T-helper 1 cell (primary cell): ENCODE measurements at places on chromosomes 12 and 14.

GRCh38 chr14:83975841-83976770 lies 1553.8 kb upstream of the FLRT2 start:
- DNase-seq, result no peak

- DNase-seq, result no peak
Observed at GRCh38 chr14:56855891-56856461, 45.7 kb upstream of the OTX2 start.

- no peak for DNase-seq
Observed at GRCh38 chr12:64621257-64621942, 11.1 kb downstream of the RASSF3 start.

- DNase-seq, result no peak
Observed at GRCh38 chr12:3568695-3569094, 77.7 kb downstream of the PRMT8 start.

GRCh38 chr14:50762931-50763300 lies 68.0 kb downstream of the NIN start:
- no peak for DNase-seq

GRCh38 chr14:61691495-61691894 lies 3.8 kb upstream of the HIF1A start:
- no peak for DNase-seq

DNA sequence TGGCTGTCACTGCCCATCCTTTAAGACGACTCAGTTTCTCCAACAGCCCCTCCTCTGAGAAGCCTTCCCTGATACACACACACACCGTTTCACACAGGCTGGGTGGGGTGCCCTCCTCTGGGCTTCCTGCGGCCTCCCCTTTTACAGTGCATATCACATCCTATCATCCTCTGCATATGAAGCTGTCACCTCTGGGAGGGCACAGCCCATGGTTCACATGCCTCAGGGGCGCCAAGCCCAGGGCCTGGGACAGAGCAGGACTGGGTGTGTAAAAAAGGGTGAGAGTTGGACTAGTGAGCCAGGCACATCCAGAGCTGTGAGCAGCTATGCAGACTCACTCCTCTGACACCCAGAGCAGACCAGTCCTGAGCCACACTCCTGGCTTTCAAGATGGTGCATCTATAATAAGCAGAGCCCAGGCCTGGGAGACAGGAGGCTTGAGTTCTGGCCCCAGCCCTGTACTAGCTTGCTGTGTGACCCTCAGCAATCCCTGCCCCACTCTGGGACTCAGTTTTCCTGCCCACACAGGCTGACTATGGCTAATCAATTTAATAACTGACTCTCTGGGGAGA lies 62.6 kb downstream of the LGMN start:
- DNase-seq, result no peak

DNA sequence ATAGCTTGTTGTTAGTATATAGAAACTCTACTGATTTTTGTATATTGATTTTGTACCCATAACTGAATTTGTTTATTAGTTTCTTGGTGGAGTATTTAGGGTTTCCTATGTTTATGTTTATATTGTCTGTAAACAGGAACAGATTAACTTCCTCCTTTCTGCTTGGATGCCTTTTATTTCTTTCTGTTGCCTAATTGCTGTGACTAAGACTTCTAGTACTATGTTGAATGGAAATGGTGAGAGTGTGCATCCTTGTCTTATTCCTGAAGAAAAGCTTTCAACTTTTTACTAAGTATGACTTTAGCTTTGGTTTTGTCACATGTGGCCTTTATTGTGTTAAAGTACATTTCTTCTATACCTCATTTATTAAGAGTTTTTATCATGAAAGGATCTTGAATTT lies 20.9 kb downstream of the FBXW8 start:
- no peak for DNase-seq

DNA sequence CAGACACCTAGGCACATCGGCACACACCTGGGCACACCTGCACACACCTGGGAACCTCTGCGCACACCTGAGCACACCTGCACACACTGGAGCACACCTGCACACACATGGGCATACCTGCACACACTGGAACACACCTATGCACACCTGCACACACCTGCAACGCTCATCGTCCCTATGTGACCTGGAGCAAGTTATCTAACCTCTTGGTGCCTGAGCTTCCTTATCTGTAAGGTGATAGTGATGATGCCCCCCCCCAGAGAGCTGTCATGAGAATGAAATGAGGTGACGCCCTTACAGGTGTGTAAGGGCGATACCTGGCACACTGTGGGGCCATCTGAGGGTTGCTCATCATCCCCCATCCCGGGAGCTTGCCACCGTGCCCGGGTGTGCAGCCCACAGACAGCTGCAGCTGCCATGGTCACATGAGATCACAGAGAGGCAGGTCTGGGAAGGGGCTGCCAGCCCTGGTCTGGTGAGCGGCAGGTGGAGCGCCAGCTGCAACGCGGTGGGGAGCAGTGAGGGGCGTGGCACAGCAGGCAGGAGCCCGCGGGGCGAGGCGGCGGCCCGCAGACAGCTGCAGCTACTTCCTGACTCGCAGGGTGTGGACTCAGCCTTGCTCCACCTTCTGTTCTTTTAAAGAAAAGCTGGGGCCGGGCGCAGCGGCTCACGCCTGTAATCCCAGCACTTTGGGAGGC lies 59.9 kb upstream of the FBRSL1 start:
- peak; percentile 64 for DNase-seq

DNA sequence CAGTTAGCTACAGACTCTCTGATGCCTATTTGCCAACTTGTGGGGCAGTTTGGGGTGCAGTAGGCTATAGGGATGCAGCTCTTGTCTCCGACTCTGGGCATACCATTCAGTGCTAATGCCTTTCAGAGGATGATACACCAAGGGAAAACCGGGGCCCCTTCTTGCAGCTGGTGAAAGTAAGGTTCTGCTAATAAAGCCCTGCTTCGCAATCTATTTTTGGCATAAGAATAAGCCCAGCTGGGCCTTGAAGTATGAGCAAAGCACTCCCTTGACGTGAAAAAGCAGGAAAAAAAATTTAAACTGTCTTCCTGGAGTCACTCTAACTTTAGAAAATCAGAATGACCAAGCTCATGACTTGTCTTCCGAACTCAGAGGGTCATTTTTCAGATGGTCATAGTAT lies 124.1 kb upstream of the RBM19 start:
- DNase-seq, result no peak

- DNase-seq, result no peak
Observed at GRCh38 chr14:63952933-63953437, 100.2 kb downstream of the SYNE2 start.

GRCh38 chr12:32379213-32379612 lies 20.1 kb upstream of the FGD4 start:
- no peak for DNase-seq

- no peak for DNase-seq
Observed at GRCh38 chr14:98229656-98230366, 1042.2 kb downstream of the BCL11B start.

DNA sequence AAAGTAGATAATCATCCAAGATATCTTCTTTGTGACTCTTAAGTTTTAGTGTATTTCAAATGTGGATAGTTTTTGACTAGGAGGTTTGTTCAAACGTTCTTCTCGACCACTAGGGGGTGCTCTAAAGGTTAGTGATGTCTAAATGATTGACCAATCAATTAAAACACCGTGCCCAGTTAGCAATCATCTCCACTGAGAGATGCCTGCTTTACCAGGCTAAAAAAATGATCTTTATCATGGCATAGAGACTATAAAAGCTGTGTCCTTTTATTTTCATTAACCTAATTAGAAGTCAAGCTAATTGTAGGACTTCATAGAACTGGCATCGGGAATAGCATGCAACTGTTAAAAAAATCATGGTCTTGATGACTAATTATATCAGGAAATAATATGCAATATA lies 153.9 kb downstream of the PRKCH start:
- DNase-seq, result no peak

- no peak for DNase-seq
Observed at GRCh38 chr14:30770376-30770775, 104.0 kb upstream of the COCH start.

DNA sequence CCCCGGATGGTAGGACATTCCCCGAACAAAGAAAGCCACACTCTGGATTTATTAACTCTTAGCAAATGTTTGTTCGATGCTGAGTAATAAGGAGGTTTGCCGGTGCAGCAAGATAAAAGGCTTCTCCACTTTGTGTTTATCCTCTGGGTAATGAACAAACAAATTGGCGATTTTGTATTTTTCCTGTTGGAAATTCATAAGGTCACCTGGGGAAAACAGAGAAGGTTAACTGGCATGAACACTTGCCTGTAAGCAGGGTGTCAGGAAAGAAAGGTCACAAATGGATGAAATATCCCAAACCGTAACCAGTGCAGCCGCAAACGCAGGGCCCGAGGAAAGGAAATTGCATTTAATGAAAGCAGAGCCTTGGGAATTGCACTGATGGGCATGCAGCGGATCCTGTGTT lies 132.8 kb downstream of the RMST start:
- no peak for DNase-seq

DNA sequence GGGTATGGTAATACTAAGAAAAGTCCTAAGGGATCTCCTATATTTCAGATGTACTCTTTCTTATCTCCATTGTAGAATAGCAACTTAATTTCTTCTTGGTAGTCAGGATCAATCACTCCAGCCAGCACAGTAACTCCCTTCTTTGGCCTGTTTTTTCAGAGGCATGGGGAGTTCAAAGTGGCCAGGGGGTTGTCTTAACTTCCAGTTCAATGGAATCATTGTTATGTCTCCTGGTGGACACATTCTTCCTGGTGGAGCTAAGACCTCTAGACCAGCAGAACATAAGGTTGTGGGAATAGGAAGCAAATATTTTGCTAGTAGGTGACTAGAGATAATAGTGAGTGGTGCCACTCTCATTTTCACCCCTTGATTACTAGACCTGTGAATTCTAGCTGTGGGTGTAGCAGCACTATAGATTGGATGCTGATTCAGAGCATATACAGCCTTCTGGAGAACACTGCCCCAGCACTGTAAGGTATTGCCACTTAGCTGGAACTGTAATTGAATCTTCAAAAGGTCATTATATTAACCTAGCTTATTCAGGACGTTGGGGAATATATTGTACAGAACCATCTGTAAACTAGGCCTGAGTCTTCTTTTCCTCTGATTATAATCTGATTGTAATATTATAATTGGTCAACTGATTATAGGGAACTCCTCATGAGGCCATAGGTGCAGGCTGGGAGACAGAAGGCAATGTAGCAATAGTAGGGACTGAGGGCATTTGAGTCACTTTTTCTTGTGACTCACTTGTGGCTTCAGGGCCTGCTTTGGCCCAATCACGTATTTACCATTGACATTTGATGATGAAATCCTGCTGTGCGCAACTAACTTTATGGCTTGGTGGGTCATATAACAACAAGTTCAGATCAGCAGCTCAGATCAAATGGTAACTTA lies 60.2 kb upstream of the ATP2B1 start:
- no peak for DNase-seq

- no peak for DNase-seq
Observed at GRCh38 chr14:53599221-53599945, 357.2 kb downstream of the BMP4 start.

GRCh38 chr14:62187265-62187664 lies 425.0 kb downstream of the SNAPC1 start:
- no peak for DNase-seq

- no peak for DNase-seq
Observed at GRCh38 chr12:62098132-62098531, 162.1 kb upstream of the USP15 start.

GRCh38 chr14:33643426-33644181 lies 307.3 kb downstream of the EGLN3 start:
- no peak for DNase-seq

DNA sequence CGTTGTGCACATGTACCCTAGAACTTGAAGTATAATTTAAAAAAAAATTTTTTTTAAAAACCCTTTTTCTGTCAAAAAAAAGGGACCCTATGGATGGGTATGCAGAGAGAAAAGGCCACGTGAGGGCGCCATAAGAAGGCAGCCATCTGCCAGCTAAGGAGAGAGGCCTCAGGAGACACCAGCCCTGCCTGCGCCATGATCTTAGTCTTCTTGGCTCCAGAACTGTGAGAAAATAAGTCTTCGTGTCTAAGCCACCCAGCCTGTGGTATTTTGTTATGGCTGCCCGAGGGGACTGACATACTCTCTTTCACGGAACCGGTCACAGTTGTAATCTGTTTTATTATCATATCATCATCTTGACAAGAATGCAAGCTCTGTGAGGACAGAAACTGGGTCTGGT lies 174.8 kb downstream of the EFCAB11 start:
- no peak for DNase-seq

DNA sequence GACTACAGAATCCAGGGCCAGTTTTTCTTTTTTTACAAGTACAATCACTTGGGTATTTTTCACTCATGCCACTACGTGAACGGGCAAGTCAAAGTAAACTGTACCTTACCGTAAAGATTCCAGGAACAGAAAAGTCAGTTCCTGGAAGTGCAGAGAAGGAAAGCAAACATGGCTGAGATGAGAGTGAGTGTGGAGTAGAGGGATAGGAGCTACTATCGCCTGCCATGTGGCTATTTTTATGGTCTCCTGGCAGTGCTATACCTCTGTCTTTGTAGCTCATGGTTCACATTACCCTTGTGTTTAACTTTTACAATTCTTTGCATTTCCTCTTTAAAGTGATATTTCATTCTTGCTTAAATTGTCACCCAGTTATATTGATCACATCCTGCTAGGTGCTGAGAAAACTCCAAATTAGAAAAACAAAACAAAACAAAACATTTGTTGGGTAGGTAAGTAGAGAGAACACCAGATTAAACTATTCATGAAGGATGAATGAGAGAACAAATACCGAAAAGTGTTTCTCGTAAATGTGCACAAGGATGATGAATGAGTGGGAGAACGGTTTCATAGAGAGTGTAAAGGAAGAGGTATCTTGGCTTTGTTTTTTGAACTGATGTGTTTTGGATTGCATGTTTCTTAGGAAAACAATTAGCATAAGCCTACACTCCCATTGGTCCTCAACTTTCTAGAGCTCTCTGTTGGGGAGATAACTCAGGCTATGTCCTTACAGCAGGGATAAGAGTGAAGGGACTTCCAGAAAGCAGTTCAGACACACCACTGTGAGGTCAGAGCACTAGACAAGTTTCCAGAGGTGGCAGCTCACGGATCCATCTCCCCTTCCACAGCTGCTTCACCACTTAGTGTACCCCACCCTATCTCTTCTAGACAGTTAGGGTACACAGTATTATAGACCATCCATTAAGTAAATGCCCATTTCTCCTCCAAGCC lies 163.7 kb downstream of the IPO8 start:
- DNase-seq, result no peak

DNA sequence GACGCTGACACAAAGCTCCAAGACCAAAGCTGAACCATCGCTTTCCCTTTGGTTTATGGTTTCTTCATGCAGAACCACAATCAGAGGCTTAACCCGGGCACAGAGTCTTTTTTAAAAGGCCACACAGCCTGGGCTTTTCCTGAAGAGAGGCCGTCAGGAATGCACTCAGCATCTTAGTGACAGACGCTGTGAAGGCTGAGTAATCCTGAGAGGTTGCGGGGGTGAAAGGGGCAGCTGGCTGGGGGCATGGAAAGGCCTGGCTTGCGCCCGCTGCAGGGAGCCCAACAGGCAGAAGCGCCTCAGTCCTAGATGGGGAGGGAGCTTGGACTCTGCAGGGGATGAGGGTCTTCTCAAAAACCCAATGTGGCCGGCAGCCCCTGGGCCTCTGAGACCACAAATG lies 13.6 kb downstream of the CTDSP2 start:
- DNase-seq, result no peak
